ENCODE measurements at places on chromosomes 16 and 17.

DNA sequence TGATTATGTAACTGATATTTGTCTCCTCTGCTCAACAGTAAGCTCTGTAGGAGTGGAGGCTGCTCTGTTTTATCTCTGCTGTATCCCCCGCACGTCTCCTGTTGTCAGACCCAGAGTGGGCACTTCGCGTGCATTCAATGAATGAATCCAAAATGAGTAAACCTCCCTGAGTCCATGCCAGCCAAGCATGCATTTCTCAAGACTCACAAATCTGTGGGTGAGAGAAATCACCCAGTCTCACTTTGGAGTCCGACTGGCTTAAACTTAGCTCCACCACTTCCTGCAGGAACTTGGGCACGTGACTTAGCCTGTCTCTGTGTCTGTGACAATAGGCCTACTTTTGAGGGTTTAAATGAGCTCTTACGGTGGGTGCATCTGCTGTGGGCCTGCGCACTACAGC is 3.7 kb downstream of the PNPO start:
- no peak for DNase-seq

DNA sequence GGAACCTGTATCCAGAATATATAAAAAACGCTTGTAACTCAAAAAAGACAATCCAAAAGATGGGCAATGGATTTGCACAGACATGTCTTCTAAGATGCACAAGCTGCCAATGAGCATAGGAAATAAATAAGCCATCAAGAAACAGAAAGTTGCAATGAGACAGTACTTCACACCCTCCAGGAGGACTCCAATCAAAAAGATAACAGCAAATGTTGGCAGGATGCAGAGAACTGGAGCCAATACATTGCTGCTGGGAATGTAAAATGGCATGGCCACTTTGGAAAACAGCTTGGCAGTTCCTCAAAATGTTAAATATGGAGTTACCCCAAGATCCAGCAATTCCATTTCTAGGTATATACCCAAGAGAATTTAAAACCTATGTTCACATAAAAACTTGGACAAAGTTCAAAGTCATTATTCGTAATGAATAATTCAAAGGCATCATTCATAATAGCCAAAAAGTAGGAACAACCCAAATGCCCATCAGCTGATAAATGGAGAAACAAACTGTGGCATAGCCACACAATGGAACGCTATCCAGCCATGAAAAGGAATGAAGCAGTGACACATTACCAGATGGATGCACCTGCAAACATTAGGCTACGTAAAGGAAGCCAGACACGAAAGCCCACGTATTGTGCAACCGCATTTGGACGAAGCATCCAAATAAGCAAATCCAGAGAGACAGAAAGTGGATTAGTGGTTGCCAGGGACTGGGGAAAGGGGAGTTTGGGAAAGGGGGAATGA is 25.6 kb downstream of the GGA2 start:
- DNase-seq: no peak

- no peak for DNase-seq
Observed at GRCh38 chr17:44087319-44087718, 16.8 kb downstream of the G6PC3 start.

GRCh38 chr16:85845266-85845665 is 45.8 kb downstream of the COX4I1 start:
- DNase-seq: no peak

DNA sequence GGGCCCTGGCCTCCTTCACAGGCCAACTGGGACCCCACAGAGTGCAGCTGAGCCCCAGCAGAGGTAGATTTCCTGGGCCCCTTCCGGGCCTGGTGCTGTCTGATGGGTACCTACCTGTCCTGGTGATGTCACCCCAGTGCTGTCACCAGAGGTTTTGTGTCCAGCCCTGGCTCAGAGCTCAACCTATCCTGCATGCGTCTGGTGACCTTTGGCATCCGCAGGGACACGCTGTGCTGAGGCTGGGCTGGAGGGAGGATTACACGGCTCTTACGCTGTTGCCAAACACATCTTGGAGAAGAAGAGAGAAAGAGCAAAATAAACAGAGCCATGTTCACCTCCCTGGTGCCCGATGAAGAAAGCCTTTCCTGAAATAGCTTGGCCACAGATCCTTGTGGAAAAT is 70.6 kb upstream of the MED9 start:
- DNase-seq: no peak

DNA sequence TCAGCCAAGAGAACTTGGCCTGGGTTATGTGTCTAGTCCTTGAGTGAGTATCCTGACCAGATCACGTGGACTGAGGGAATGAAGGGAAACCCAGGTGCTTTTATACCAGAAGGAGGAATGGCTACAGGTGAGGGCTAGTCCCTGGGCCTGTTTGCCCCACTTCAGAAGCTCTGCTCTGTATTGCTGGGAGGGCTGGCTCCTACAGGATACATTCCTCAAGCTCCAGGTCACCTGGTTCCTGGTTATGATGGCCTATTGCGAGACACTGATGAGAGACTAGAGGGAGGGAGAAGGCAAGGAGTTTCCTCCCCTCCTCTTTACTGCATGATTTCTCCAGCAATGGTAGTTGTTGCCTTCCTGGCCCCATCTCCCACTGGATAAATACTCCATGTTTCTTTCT is 19.0 kb upstream of the SMG8 start:
- DNase-seq: no peak

GRCh38 chr17:73645050-73645871 is 1.0 kb upstream of the SDK2 start:
- peak; percentile 11 for DNase-seq

- no peak for DNase-seq
Observed at GRCh38 chr17:9206741-9207332, 185.5 kb downstream of the NTN1 start.

DNA sequence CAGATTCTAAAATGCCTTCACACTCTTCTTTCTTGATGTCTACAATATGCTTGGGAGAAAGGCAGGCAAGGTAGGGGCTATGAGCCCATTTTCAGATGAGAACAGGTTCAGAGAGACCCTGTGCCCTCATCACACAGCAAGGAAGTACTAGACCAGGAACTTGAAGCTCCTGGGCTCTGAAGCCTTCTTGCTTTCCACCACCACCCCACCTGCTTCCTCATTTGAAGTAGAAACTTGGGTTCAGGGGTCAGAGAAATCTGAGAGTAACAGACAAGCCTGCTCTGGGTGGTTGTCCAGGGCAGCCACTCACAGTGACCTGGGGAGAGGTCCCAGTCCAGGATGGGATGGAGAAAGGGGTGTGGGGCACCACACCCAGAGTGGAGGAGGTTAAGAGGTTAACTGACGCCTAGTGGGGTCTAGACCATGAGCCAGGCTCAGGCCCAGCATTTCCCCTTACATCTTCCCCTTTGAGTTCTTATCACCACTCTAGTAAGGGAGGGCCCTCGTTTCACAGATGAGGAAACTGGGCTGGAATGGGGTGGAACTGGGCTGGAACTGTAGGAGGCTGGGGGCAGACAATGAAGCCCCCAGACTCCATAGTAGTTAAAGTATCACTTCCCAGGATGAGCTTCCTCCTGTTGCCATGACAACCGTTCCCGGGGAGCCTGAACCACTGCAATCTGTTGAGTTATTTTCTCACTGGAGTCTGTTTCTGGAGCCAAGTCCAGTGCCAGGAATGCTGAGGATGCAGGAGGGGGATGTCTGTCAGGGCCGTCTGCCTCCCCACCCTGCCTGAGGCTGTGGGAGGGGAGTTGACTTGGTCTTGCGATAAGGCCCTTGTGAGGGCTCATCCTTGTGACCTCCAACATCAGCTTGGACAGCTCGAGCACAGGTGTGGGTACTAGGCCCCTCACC is 16.2 kb upstream of the PHF12 start:
- DNase-seq: no peak

- DNase-seq: no peak
Observed at GRCh38 chr17:50220811-50221210, 19.4 kb upstream of the COL1A1 start.

DNA sequence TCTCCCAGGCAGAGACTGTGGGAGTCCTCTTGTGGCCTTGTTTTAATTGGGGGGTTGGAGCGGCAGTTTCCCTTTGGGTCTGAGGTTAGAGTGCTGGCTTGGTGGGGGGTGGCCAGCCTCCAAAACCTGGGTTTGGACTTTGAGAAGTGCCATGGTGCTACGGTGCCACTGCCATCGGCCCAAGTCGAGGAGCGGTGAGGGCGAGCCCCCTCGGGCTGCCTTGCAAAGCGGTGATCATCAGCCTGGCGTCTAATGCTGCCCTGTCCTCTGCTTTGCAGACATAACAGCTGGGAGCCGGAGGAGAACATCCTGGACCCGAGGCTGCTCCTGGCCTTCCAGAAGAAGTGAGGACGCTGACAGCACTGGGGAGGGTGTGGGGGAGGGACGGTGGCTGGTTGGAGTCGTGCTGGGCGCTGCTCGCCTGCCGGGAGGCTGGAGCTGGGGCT is 1.2 kb downstream of the CBX2 start:
- no peak for DNase-seq

DNA sequence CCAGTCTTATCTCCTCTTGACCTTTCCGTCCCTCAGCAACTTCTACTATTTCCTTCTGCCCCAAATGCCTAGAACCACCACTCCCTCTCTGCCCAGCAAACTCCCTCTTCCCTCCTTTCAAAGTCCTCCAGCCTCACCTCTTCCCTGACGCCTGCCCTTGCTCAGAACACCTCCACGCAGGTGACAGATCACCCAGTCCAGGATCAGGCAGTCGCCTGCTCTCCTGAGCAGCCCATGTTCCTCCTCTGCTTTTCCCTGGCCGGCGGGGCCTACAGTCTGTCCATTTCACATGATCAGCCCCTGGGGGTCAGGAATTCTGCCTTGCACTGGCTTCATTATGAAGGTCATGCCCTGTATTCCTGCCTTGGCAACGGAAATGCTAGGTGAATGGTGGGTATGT is 422 bp downstream of the CD300LF start:
- DNase-seq: no peak

GRCh38 chr16:12543700-12544476 is 259.8 kb downstream of the CPPED1 start:
- no peak for DNase-seq

DNA sequence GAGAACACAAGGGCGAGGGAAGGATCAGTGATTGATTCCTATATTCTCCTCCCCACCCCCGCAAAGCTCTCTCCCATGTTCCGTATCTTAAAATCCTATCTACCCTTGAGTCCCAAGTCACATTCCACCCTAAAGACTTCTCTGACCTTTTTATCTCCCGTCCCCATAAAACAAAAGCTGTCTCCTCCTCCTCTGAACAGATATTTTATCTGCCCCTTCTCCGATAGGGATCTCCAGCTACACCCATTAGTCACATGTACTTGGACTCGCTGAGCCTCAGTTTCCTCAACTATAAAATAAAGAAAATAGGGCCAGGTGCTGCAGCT is 12.8 kb downstream of the GGA2 start:
- DNase-seq: no peak

DNA sequence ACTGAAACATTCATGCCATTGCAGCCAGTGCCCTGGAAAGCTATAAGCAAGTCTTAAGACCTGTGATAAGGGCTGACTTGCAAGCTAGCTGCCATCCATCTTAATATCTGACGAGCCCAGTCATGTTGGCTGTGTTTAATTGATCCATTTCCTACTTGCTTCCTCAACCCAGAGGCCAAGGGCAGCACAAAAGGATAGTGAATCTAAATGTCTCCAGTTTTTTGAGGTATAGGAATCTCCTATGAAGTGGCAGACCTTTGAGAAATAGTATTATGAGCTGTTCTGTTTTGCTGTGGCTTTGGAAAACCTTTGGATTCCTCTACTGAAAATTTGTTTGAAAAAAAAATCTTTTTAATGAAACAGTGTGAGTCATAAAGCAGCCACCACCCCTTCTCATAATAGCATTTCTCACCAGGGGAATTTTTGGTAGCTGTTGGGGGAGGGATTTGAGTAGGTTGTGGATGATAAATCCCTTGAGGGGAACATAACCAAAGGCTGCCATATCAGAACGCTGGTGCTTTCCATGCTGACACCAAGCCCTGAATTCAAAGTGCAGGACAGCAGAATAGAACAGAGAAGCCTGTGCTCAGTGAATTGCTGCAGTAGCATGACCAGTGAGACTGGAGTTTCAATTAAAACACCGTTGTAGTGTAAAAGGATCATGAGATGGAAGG is 12.9 kb downstream of the ZNRF1 start:
- no peak for DNase-seq

GRCh38 chr17:58329035-58329809 is 627 bp upstream of the TSPOAP1 start:
- peak; percentile 38 for DNase-seq

DNA sequence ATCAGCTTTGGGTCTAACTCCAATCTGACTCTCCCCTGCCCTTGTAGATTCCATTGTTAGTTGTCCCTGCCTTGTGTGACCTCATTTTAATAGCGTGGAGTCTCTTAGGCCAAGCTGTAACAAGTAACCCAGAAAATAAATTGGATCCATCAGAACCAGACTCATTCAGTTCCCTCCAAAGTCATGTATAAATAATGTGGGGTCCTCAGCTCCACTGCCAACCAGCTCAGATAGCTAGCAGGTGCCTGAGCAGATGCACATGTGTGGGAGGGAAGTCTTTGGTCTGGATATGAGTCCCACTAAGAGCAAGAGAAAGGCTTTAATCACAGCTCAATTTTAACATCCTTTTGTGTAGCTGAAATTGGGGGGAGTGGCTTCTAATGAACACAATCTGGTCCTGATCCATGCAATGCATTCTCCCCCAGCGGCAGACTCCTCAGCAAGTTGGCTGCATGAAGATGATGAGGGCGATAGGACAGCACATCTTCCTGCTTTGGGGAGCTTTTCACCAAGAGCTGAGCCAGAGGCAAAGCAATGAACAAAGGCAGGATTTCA is 151.6 kb downstream of the ABCC12 start:
- DNase-seq: no peak

DNA sequence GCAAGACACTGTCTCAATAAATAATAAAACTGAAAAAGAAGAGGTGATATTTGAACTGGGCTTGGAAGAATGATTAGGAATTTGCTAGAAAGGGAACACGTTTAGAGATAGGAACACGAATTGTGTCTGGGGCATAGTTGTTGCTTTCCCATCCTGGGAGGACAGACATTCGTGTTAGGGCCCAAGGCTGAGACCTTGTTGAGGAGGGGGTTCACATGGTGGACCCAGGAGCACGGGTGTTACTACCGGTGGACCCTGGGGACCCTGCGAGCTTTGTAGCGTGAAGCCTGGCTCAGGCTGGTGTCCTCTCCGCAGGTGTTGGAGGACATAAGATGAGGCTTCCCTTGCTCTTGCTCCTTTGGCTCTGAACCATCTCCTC is 1.2 kb downstream of the ACSF3 start:
- no peak for DNase-seq

DNA sequence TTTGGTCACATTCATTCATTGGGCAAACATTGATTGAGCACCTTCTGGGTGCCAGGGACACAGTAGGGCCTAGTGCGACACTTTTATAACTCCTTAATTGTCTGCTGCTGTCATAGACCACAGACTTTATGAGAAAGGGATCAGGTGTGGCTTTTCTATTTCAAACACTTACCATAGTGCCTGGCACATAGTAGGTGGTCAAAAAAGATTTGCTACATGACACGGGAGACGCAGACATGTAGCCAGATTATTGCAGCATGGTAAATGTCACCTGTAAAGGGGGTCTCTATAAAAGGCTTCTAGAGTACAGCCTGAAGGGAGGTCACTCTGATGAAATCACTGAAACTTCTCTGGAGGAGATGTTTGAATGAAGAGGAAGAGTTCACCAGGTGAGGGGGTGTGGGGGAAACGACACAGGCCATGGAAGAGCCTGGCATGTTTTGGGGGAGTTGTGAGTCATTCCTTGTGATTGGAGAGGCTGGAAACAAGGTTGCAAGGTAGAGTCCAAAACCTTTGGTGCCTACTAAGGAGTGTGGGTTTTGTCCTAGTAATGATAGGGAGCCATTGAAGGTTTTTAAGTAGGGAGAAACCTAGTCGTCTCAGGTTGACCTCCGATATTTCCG is 1.6 kb downstream of the RSAD1 start:
- no peak for DNase-seq

All from stimulated activated naive CD4-positive, alpha-beta T cell (primary cell).